MM.1S (cell line): ENCODE measurements at places on chromosomes 2 and 18.

GRCh38 chr18:63158676-63159291 lies 160.8 kb downstream of the BCL2 start:
- peak; percentile 87 for DNase-seq

DNA sequence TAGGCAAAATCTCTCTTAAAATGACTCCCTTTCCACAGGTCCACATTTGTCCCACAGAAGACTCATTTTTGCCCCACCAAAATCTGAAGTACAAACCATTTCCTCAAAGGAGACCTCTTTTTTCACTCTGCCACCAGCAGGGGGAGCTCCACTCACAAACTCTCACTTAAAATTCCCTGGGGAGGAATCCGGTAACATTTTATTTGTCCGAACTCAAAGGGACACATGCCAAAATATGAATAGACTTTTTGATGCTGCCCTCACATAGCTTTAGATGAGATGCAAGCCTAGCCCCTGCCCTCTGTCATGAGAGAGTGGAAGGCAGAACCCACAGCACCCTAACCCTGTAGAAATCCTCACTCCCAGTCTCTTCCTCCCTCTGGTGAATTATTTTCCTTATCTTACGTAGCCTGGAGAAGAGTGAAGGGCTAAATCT lies 57.1 kb downstream of the RMDN2 start:
- DNase-seq = peak; percentile 41

GRCh38 chr18:73896685-73897084 lies 250.9 kb downstream of the FBXO15 start:
- no peak for DNase-seq

DNA sequence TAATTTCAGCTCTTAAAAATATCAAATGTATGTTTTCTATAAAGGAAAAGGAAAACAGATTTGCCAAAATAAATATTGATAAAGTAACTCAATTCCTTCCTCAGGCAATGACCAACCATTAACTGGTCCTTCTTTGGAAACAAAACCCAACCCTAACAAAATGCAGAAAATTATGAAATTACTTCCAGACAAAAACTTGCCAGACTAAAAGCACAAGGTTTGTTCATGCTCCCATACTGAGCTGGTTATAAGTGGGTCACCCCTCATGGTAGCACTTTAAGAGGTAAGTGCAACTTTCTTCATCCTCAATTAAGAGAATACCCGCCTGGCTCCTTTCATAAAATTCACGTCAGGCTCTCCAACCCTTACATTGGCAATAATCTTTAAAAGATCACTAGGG lies 31.1 kb upstream of the TTC32 start:
- DNase-seq = no peak

DNA sequence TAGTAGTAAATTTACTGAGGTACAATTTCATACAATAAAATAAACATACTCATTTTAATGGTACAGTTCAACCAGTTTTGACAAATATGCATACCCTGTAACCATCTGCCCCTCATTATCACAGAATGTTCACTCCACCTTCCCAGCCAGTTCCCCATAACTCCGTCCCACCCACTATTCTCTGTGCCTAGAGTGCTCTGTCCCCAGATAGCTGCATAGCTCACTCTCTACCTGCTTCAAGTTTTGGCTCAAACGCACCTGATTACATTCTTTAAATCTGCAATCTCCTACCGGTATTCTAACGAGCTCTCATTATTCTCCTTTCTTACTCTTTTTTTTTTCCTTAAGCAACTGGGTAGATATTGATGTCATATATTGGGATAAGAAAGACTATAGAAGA lies 161.9 kb upstream of the SMAD7 start:
- no peak for DNase-seq

GRCh38 chr2:10478916-10479315 lies 30.8 kb upstream of the ODC1 start:
- DNase-seq = no peak

- DNase-seq = no peak
Measured at GRCh38 chr2:239330836-239331235, 70.0 kb downstream of the HDAC4 start.

DNA sequence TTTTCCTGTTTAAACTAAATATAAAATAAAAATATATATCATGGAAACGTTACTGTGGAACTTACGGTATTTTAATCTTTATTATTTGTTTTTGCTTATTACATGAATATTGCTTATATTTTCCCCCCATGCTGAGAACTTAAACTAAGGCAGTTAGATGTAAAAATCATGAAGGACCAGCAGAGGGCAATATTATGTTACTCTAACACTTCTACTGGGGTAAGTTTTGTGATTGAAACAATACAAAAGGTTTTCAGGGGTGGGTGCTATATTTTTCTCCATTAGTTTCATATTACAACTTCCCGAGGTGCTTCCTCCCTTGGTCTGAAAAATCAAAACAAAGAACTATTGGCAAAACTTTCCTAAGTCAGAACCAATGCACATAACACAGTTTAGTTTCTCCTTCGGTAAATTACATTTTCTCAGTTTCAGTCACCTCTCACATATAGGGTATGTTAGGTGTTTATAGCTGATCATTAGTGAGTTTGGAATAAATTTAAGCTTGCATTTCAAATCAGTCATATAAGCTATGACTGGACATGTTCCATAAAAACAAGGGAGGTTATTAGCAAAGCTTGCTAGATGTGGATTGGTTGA lies 54.8 kb downstream of the ZNF407 start:
- DNase-seq = peak; percentile 50

DNA sequence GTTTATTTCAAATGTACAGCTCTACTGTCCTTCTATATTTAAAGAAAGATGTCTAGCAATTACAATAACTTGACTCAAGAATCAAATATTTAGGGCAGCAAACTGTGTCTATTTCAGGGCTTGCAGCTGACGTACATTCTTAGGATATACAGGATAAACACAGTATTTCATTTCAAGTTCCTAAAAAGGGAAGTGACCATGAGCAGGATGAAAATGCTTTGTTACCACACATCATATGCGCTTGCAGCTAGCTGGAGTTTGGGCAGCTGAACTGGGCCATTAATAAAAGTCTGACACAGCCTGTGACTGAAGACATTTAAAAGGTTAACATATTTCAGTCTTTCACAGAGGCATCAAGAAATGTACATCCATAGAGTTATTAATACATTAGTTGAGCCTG lies 264.6 kb upstream of the TRIB2 start:
- no peak for DNase-seq

- DNase-seq = no peak
Measured at GRCh38 chr18:26634631-26635030, 86.3 kb upstream of the KCTD1 start.

GRCh38 chr18:11927497-11927896 lies 19.4 kb upstream of the MPPE1 start:
- no peak for DNase-seq

- no peak for DNase-seq
Measured at GRCh38 chr2:63225964-63226686, 175.5 kb downstream of the OTX1 start.

DNA sequence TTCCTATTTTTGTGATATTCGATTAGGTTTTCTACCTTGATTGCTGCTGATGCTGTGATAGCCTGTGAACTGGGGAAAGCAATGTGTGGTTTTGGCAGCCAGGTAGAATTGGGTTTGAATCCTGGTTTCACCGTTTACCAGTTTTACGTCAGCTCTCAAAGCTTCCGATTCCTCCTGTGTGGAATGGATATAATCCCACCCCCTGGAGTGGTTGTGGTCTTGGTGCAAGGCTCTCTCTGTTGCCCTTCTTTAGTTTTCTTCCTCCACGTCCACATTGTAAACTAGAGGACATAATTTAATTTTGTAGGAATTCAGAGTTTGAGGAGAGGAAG lies 45.0 kb downstream of the PHLPP1 start:
- no peak for DNase-seq

GRCh38 chr18:21656402-21656801 lies 44.3 kb downstream of the SNRPD1 start:
- DNase-seq = no peak

DNA sequence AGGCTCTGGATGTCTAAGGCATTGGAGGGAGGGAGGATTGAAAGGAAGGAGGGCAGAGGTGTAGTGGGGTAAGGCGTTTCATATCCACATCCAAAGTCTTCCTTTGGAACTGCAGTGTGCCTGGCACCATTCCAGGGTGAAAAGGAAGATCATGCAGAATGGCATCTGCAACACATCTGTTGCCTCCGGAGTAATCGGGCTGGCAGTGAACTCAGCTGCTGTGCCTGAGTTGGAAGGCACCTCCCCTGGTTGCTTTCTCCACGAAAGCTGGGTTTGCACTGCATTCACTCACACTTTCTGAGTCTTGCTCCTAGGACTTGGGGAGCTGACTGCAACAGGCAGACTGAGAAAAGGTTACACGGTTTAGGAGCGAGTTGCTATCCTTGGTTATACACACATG lies 30.3 kb upstream of the SEC11C start:
- no peak for DNase-seq

- no peak for DNase-seq
Measured at GRCh38 chr2:238162846-238163441, 4.2 kb downstream of the ERFE start.

- DNase-seq = no peak
Measured at GRCh38 chr18:78069784-78070664, 820.4 kb downstream of the GALR1 start.

DNA sequence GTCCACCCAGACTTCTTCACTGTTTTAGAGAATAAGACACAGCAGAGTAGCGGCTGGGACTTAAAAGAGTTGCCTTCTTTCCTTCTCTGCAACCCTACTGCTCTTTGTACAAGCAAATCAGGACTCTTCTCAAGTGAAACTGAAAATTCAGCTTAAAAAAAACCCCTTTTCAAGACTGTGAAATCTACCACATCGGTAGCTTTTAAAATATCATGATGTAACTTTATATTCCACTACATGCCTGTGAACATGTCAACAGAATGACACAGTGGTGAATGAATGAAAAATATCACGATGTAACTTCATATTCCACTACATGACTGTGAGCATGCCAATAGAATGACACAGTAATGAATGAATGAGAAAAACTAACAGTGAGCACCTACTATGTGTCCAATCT lies 53.4 kb downstream of the TCF4 start:
- peak; percentile 80 for DNase-seq

DNA sequence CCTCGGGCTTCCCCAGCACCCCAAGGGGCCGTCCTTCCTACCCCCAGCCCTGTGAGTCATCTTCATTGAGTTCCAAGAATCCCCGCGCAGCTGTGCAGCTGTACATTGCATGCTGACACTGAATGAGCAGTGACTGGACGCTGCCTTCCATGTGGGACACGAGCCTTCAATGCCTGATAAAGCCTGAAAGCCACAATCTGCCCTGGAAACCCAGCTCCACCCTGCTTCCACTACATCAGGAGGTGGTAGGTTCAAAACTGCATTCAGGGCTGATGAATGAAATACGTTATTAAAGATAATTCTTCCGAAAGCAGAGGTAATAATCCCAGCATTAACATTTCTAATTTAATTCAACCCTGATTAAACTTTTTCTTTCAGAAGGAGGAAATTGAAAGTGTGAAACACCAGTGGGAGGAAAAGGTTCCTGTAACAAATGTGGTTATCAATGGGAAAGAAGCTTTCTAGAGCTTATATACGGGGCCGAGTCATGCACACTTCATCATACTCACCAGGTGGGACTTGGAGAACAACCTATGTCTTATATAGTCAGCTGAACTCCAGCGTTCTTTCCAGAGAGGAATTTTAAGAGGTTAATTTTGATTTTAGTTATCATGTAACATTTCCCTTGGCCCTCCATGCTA lies 360.1 kb downstream of the LPIN1 start:
- no peak for DNase-seq

GRCh38 chr2:199409759-199410529 lies 47.8 kb downstream of the SATB2 start:
- no peak for DNase-seq

- peak; percentile 31 for DNase-seq
Measured at GRCh38 chr2:2057125-2057721, 273.9 kb downstream of the MYT1L start.

GRCh38 chr18:51009072-51009471 lies 20.9 kb upstream of the SMAD4 start:
- no peak for DNase-seq

- DNase-seq = no peak
Measured at GRCh38 chr2:45345331-45346234, 265.5 kb downstream of the SRBD1 start.

DNA sequence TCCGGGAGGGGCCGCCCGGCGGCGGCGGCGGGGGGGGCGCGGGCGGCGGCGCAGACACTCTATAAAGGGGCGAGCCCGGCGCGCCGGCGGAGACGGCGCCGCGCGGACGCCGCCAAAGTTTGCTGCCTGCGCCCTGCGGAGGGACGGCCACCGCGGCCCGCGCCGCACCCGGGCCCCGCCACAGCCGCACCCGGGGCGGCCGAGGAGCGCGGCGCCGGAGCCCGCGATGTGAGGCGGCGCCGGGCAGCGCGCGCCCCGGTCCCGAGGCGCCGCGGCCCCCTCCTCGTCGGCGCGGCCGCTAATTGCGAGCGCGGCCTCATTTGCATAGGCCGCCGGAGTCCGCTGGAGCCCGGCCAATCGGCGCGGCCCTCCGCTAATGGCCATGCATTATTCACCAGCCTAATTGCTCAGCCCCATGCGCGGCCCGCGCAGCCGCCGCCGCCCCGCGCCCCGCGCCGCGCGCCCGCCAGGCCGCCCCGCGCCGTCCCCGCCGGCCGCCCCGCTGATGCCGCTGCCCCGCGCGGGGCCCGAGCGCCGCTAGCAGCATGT lies at the start of gene SALL3:
Gene SALL3, plus strand, starts transcription at position 89 of the 549 bp plus-strand sequence. Its CDS starts 457 bp downstream, at position 546.
- no peak for DNase-seq

- no peak for DNase-seq
Measured at GRCh38 chr18:56139372-56139771, 499.0 kb downstream of the TXNL1 start.

GRCh38 chr2:200496696-200497095 lies 13.2 kb downstream of the KCTD18 start:
- no peak for DNase-seq

- DNase-seq = no peak
Measured at GRCh38 chr2:237628247-237629187, 1.1 kb downstream of the LRRFIP1 start.

DNA sequence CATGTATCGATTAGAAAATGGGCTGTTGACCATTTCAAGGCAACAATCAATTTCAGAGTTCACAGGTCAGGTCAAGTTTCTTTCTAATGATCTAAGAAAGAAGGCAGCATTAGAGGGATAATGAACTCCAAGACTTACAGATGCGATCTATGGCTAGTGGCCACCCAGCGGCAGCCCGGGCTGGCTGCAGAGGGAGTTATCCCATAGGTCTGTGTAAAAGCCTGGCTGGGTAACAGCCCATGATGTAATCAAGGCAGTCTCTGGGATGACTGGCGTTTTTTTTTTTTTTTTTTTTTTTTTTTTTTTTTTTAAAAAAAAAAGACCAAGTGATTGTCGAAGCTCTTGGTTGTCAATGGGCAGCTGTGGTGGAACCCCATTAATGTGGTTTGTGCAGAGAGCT lies 171.1 kb upstream of the SKOR2 start:
- DNase-seq = no peak

- peak; percentile 48 for DNase-seq
Measured at GRCh38 chr2:185644828-185645227, 93.8 kb upstream of the FSIP2 start.

- DNase-seq = peak; percentile 92
Measured at GRCh38 chr2:203799908-203800307, 67.7 kb upstream of the CTLA4 start.

GRCh38 chr2:181431674-181432073 lies 25.5 kb upstream of the ITGA4 start:
- DNase-seq = no peak

- DNase-seq = no peak
Measured at GRCh38 chr2:6885551-6885950, 8.0 kb downstream of the RSAD2 start.
